ENCODE measurements at places on chromosomes 3 and 15.
A peak's percentile ranks its signal among the peaks of the same experiment; 100 is the strongest.

DNA sequence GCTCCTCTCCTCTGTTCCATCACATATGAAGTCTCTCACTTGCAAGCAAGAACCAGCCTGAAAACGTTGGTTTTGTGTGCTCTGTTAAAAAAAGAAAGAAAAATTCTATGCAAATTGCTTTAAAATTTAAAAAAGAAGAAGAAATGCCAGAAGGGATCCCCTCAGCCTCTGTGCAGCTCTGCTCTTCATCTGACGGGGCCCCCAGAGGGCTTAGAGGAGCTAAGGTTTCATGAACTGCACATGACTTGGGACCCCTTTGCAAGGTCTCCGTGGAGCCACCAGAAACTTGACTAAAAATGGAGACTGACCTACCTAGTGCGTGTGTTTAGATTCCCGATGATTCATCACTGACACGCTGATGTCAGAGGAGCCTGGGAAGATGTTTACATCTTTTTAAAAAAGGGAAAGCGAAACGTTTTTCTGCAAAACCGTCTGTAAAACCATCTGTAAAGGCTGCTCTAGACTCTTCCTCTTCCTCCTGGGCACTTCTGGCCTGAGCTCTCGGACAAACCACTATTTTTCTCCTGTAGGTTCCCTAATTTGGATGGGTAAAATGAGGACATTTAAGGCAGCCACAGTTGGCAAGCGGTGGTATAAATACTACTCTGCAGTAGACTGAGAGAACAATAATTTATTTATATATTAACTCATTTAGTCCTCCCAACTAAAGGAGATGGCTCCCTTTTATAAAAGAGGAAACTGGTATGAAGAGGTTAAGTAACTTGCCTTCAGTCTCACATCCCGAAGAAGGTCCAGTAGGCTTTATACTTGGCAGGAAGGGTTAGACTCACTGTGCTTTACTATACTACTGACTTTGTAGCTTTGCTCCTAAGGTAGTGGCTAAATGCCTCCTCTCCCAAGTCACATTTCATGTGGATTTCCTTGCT, 67.2 kb upstream of the POLG start:
- DNase-seq: no peak
- peaks cover 20% of the 10 kb centered on the region for H3K4me1 ChIP-seq
- peaks cover 56% of the 10 kb centered on the region for H3K27me3 ChIP-seq
- no peak overlapping the region for H3K4me3 ChIP-seq
- no peaks in the 10 kb centered on the region for H3K36me3 ChIP-seq
- H3K27ac ChIP-seq: no peak overlapping the region

GRCh38 chr3:81270603-81271379, 490.7 kb downstream of the GBE1 start:
- H3K4me1 ChIP-seq: no peaks in the 10 kb centered on the region
- no peak overlapping the region for H3K4me3 ChIP-seq
- no peak for DNase-seq
- no peaks in the 10 kb centered on the region for H3K27me3 ChIP-seq

GRCh38 chr3:25130724-25131520, 297.1 kb upstream of the RARB start:
- H3K36me3 ChIP-seq: no peaks in the 10 kb centered on the region
- H3K4me1 ChIP-seq: no peaks in the 10 kb centered on the region
- DNase-seq: no peak
- H3K27me3 ChIP-seq: no peaks in the 10 kb centered on the region
- H3K27ac ChIP-seq: no peak overlapping the region

- H3K27ac ChIP-seq: no peak overlapping the region
- no peak for DNase-seq
Measured at GRCh38 chr3:141229132-141229531, 2.5 kb upstream of the PXYLP1 start.

- no peak overlapping the region for H3K4me3 ChIP-seq
- DNase-seq: no peak
- H3K27me3 ChIP-seq: no peaks in the 10 kb centered on the region
- H3K36me3 ChIP-seq: no peaks in the 10 kb centered on the region
Measured at GRCh38 chr3:188133646-188134045, 20.3 kb upstream of the LPP start.

DNA sequence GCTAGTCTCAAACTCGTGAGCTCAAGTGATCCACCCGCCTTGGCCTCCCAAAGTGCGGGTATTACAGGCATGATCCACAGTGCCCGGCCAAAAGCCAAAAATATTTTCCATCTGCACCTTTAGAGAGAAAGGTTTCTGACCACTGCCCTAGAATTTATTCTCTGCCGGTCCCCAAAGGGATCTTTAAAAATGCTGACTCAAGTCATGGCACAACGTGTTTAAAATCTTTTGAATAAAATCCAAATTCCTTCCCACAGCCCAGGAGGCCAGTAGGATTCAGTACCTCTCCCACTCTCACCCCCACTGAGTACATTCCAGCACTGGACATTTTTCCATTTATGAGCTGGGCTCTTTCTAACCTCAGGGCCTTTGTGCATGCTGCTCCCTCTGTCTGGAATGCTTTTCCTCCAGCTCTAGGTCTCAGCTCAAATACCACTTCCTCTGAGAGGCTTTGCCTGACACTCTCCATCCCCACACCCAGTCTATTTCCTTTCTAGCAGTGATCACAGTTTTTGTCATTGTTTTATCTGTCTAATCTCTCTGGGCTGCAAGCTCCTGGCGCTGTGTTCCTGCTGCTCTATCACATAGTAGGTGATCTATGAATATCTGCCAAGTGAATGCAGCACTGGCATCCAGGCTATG, 502.9 kb downstream of the SHQ1 start:
- no peaks in the 10 kb centered on the region for H3K36me3 ChIP-seq
- no peak for DNase-seq
- no peak overlapping the region for H3K27ac ChIP-seq
- peaks cover 31% of the 10 kb centered on the region for H3K4me1 ChIP-seq
- no peaks in the 10 kb centered on the region for H3K27me3 ChIP-seq

DNA sequence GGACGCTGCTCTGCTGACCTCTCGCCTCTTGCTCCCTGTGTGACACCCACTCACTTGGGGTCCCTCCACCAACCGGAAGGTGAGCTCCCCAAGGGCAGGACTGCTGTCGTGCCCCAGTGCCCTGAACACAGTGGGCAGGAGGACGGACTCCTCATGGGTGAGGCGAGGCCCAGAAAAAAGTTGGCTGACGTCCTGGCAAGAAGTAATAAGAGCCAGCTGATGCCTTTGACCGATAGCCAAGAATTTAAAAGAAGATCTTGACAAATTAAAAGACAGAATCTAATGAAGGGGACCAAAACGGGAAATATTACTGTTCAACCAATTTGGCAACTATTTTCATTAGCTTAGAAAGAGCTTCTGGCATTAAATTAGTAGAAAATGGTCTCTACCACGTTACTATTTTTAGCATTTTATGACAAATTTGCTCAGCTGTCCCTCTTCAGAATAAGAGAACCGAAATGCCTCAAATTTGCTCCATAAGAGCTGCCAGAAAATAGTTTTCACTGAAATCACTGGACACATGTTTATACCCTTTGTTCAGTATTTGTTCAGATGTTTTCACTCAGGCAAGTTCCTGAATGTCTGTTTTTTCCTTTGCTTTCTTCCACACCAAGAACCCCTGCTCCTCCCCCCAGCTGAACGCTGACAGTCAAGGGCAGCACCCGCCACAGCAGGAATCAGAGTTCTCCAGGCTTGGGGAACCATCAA, 60.5 kb downstream of the XXYLT1 start:
- H3K27me3 ChIP-seq: no peaks in the 10 kb centered on the region
- DNase-seq: no peak
- H3K36me3 ChIP-seq: no peaks in the 10 kb centered on the region

DNA sequence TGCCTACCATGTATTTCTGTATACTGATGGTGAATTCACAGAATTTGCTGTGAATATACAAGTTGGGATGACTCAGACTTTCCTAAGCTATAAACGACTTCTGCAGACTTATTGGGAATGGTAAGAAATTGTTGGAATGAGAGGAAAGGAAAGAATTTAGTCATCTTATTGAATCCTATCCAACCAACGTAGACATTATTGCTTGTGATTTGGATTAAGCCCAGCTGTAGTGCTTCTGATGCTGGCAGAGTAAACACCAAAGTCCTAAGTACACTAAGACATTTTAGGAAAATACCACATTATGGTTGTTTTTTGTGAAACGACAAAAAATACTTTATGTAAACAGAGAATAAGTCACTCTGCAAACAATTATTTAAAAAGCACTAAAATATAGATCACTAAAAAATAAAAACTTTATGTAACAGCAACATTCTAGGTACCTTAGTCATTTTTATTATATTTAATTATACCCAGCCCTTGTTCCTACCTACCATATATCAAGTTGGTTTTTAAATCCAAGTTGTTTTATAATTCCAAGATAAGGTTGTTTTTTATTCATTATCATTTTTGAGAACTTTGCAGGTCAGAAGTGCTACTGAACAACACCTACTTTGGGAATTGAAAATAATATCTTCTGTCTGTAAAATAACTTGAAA, 99.2 kb upstream of the MLF1 start:
- H3K36me3 ChIP-seq: no peaks in the 10 kb centered on the region
- no peak overlapping the region for H3K27ac ChIP-seq

GRCh38 chr3:138775254-138775595, 59.5 kb downstream of the PIK3CB start:
- no peaks in the 10 kb centered on the region for H3K36me3 ChIP-seq
- no peaks in the 10 kb centered on the region for H3K27me3 ChIP-seq
- H3K4me3 ChIP-seq: no peak overlapping the region

DNA sequence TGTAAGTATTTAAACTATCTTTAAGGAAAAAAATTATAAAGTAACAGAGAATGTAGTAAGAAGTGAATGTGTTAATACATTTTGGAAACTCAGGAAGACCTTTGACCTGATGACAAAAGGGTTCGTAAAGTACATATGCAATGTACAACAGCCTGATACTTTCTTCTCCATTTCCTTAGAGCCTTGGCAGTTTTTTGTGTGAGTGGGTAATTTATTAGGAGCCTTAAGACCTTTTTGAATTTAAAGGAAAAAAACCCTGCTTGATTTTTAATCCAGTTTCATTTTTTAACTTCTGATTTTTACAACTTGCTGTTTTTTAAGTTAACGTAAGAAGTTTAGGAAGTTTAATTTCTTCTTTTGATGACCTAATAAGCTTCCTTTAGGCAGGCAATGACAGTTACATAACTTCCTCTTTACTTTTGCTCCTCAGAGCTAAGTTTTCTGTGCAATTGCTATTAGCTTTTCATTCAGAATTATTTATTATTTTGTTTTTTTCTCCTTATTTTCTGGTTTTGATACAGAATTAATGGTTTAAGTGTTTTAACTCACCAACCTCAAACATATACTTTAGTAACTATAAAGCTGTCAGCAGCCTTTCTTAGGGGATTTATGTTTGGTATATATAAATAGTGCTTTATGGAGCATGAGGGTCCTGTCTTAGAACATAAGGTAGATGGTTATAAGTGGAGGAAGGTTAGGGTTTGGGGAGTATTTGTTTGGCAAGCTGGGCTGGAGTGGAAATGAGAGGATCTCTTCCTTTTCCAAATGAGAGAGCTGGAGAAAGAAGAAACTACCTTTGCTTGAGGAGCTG, 35.2 kb downstream of the ARMC8 start:
- H3K4me3 ChIP-seq: no peak overlapping the region
- no peaks in the 10 kb centered on the region for H3K27me3 ChIP-seq
- DNase-seq: no peak

- DNase-seq: no peak
- H3K27me3 ChIP-seq: no peaks in the 10 kb centered on the region
- H3K27ac ChIP-seq: no peak overlapping the region
- no peaks in the 10 kb centered on the region for H3K36me3 ChIP-seq
- H3K4me1 ChIP-seq: no peaks in the 10 kb centered on the region
- no peak overlapping the region for H3K4me3 ChIP-seq
Measured at GRCh38 chr3:55380561-55380960, 106.5 kb downstream of the WNT5A start.

- no peak for DNase-seq
- no peak overlapping the region for H3K27ac ChIP-seq
- no peaks in the 10 kb centered on the region for H3K27me3 ChIP-seq
Measured at GRCh38 chr3:172277151-172277652, 171.1 kb downstream of the GHSR start.

DNA sequence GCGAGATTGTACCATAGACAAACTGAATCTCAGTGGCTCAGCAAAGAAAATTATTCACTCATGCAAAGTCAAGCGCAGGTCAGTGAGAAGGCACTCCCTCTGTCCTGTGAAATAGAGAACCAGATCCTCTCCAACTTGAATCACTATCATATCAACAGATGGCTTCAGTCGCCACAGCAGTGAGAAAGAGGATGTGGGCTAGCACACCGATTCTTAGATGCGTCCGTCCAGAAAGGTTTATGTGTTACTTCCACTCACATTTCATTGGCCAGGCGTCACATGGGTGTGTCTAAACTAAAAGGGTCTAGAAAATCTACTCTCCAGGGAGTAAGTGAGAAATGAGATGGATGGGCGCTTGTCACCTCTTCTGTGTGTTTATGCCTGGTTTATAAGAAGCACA, 141.6 kb upstream of the KBTBD8 start:
- no peak overlapping the region for H3K4me3 ChIP-seq
- H3K27me3 ChIP-seq: no peaks in the 10 kb centered on the region
- H3K4me1 ChIP-seq: no peaks in the 10 kb centered on the region
- DNase-seq: no peak
- H3K27ac ChIP-seq: no peak overlapping the region

GRCh38 chr3:130423064-130423463, 77.6 kb downstream of the COL6A5 start:
- H3K27ac ChIP-seq: no peak overlapping the region
- H3K27me3 ChIP-seq: no peaks in the 10 kb centered on the region
- H3K36me3 ChIP-seq: no peaks in the 10 kb centered on the region
- DNase-seq: no peak
- H3K4me1 ChIP-seq: no peaks in the 10 kb centered on the region

- H3K4me3 ChIP-seq: no peak overlapping the region
- H3K27ac ChIP-seq: no peak overlapping the region
- H3K4me1 ChIP-seq: no peaks in the 10 kb centered on the region
- no peaks in the 10 kb centered on the region for H3K27me3 ChIP-seq
Measured at GRCh38 chr3:80023010-80023409, 255.2 kb upstream of the ROBO1 start.

GRCh38 chr3:88807491-88808105, 299.8 kb upstream of the EPHA3 start:
- H3K4me3 ChIP-seq: no peak overlapping the region
- DNase-seq: no peak
- no peak overlapping the region for H3K27ac ChIP-seq
- H3K27me3 ChIP-seq: no peaks in the 10 kb centered on the region

DNA sequence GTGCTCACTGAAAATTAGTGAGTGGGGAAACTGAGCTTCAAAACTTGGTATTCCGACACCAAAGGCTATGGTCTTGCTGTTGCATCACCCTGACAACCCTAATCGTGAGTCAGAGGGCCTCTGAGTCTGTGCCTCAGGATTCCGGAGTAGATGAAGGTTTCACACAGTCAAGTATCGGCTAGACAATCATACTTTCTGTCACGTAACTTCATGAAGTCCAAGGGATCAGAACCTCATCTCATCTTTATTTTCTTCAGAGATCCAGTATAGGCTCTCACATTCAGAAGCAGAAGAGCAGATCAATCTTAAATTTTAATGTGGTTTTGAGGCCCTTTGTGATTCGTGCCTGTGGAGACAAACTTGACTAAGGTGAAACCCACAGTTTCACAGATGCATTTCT, 26.1 kb upstream of the NECTIN3 start:
- H3K4me1 ChIP-seq: no peaks in the 10 kb centered on the region
- no peak for DNase-seq
- no peaks in the 10 kb centered on the region for H3K27me3 ChIP-seq

GRCh38 chr3:64578797-64579196, 109.0 kb downstream of the ADAMTS9 start:
- no peak for DNase-seq
- H3K4me3 ChIP-seq: no peak overlapping the region
- H3K36me3 ChIP-seq: no peaks in the 10 kb centered on the region
- H3K27me3 ChIP-seq: no peaks in the 10 kb centered on the region

GRCh38 chr15:78461171-78461888, 23.3 kb downstream of the IREB2 start:
- DNase-seq: no peak
- no peaks in the 10 kb centered on the region for H3K27me3 ChIP-seq
- H3K27ac ChIP-seq: peak overlapping the region; percentile 2
- H3K4me3 ChIP-seq: no peak overlapping the region
- peaks cover 35% of the 10 kb centered on the region for H3K36me3 ChIP-seq
- H3K4me1 ChIP-seq: peaks cover 6% of the 10 kb centered on the region
